ENCODE measurements at places on chromosomes 5 and 9.

DNA sequence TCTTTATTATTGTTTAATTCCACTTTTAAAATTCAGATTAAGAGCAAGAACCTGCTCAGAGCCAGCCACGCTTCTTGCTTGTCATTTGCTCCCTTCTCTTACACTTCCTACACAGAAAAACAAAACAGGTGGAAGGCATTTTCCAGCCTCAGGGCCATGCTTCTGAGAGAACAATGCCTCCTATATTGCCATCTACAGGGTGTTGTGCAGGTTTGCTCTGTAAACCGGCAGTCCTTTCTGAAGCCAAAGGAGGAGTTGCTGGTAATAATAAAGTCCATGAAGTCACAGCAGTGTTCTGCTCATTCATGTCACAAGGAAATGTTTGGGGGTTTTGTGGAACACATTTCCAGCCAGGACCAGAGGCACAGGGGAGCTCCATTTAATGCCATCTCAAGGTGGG, 16.1 kb upstream of the PRLR start:
- no peak for DNase-seq

DNA sequence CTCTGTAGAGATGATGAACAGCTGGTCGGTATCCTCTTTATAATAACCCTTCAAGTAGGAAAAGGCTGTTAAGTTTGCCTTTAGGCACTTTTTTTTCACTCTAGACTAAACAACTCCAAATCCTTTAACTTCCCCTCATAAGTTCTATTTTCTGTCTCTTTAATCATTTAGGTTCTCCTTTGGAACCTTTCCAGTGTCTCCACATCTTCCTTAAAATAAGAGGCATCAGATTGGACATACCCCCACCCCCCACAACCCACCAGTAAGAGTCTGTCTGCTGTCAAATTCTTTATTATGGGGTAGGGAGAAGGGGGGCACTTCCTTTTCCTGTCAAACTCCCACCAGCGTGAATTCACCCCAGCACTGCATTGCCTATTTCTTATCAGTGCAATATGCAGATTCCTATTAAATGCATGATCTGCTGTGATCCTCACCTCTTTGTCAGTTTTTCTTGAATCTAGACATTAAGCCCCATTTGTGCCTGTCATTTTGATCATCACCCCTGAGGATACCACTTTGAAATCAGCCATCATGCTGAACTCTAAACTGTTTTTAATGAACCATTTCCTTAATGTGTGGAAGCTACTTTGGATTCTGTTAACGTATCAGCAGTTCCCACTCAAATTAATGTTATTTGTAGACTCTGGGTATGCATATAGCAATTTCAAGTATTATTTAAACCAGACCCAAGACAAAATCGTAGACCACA, 212.2 kb downstream of the PDZD2 start:
- DNase-seq = no peak

GRCh38 chr5:32280656-32281081, 32.1 kb downstream of the MTMR12 start:
- no peak for DNase-seq

DNA sequence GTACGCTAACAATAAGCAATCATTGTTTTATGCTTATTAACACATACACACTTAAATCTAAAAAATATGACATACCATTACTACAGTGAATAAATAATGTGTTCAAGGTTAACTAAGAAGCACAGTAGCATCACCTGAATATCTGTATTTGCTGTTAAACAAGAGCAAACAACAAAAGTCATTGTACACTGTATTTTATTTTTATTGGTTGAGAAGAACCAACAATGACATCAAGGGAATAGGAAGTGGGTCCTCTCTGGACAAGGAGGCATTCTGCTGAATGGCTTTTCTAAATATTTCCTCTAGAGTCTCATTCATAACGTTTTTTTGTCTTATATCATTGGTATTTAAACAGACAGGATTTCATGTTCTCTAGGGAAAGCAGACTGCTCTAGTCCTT, 460.4 kb downstream of the CDH9 start:
- no peak for DNase-seq

GRCh38 chr5:173626505-173626820, 10.0 kb upstream of the BOD1 start:
- no peak for DNase-seq

DNA sequence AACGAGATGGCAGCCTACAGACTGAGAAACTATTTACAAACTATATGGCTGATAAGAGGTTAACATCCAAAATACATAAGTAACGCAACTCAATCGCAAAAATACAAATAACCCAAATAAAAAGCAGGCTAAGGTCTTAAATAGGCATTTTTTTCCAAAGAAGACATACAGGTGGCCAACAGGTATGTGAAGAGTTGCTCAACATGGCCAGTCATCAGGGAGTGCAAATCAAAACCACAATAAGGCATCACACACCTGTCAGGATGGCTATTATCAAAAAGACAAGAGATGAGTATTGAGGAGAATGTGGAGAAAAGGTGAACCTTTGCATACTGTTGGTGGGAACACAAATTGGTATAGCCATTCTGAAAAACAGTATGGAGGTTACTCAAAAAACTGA, 73.5 kb downstream of the CAMSAP1 start:
- no peak for DNase-seq

DNA sequence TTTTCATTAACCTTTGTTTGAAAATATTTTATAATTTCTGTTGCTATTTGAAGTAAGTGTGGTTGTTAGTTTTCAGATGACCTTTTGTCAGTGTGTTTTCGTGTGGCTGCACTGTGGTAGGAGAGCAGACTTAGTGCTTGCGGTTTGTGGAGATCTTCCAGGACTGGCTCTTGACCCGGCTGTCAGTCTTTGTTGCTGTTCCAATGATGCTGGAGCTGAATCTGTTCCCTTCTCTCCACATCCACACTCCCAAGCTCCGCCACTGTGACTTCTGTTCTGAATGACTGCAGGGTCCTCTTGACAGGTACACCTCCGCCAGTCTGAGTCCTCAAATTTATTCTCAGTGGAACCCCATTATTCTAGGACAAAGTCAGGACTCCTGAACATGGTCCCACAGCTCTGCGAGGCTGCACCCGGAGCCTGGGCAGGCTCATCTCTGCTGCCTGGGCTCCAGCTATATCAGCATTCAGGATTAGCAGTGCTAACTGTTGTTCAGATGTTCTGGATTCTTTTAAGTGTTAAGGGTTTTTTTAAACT, 126.0 kb downstream of the WNK2 start:
- DNase-seq = no peak

DNA sequence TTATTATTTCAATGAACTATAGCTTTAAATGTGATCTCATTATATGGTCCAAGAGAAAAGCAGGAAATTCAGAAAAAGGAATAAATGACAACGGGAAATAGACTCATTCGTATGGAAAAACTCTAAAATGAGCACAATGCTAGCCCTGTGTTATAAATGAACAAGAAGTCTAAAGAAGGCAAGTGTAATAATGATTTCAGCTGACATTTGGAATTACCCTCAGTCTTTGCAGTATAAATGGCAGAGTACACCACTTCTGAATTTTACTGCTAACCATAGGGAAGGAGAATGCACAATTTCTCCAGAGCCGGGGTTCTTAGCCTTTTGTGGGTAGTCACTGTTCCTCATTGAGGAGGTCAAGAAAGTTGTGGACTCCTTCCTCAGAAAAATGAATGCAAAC, 93.1 kb downstream of the ANKRD55 start:
- no peak for DNase-seq

GRCh38 chr5:36161361-36161760, 9.4 kb downstream of the SKP2 start:
- DNase-seq = no peak

- no peak for DNase-seq
These were observed 189.9 kb downstream of the BNC2 start for GRCh38 chr9:16680541-16680940.

DNA sequence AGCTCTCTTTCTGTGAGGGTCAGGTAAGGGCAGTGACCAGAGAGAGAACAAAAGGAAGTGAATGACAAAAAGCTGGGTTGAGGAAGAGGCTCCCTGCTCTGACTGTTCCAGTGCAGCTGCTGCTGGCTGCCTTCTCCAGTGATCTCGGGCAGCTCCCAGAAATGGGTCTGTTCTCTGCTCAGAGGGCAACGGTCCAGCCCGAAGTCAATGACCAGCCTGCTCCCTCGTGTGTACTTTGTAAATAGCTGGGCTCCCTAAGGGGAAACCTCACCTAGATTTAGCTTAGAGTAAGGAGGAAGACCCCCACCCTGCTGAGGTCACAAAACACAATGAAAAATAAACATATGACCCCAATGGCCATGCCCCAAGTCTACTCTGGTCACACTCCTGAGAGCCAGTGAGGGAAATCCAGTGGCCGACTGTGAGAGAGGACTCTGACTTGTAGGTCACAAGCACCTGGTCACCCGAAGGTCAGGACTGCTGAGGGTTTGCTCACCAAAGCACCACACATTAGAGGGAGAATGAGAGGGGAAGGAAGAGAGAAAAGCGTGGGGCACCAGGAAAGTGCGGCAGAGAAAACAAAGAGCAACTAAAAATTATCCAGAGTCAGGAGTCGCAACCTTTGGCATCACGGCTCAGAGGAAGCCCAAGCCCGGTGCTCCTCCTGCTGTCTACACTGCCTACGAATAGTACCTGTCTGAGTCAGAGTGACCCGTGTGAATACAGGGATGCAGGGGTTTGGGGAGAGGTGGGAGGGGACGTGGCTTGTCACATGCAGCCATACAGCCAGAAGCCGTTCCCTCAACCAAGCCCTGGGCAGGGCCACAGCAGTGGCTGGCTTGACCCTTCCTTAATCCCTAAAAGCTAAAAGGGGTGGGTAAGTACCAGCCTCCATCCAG, 19.8 kb downstream of the NIPAL4 start:
- no peak for DNase-seq

DNA sequence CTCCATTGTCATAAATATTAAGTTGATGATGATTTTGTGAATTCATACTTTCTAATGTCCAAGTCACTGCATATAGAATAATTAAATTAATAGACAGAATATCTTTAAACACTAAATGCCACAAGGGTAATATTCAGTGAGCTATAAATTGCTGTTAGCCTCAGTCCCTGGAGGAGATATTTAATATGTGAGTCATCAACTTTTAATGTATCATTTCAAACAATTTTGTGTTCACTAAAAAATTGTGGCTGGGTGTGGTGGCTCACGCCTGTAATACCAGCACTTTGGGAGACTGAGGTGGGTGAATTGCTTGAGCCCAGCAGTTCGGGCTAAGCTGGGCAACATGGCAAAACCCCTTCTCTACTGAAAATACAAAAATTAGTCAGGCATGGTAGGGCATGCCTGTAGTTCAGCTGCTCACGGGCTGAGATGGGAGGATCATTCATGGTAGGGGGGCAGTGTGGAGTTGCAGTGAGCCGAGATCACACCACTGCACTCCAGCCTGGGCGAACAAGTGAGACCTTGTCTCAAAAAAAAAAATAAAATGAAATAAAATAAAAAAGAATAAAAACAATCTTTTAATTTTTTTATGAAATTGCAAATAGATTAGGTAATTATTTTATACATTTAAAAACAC, 717.3 kb upstream of the CHD1 start:
- no peak for DNase-seq

GRCh38 chr9:16445141-16445920, 425.1 kb downstream of the BNC2 start:
- no peak for DNase-seq

- no peak for DNase-seq
These were observed 3.4 kb downstream of the COL5A1 start for GRCh38 chr9:134644725-134645606.

- no peak for DNase-seq
These were observed 78.1 kb downstream of the ADAMTS2 start for GRCh38 chr5:179267071-179267670.
